ENCODE measurements at places on chromosomes 5 and 9.

- peak; percentile 47 for DNase-seq
These were observed 135.6 kb downstream of the LIFR start for GRCh38 chr5:38420691-38421390.

- no peak for DNase-seq
These were observed 156.6 kb downstream of the TRPM3 start for GRCh38 chr9:70964861-70965260.

DNA sequence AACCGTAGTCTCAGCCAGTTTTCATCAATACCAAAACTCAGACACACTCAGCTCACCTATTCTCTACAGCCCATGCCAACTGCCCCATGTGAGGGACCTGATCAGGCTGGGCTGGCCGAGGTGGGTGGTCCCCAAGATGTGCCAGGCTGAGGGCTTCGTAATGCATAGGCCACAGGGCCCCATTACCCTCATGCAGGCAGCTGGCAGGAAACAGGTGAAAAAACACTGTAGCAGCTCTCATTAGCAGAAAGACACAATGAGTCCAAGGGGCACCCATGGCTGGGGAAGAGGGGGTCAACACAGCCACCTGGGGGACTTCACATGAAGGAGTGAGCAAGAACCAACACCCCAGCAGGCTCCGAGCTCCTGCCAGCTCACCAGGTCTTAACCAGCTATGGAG lies 8.2 kb downstream of the IPPK start:
- no peak for DNase-seq

- DNase-seq: no peak
These were observed 209.1 kb downstream of the MAPKAP1 start for GRCh38 chr9:125497906-125498305.

Data from NCI-H446 (cell line).